Erythroblast (primary cell): ENCODE measurements at places on chromosomes 7 and 10.

GRCh38 chr10:100184426-100184825, 1.4 kb downstream of the ERLIN1 start:
- no peak for DNase-seq

DNA sequence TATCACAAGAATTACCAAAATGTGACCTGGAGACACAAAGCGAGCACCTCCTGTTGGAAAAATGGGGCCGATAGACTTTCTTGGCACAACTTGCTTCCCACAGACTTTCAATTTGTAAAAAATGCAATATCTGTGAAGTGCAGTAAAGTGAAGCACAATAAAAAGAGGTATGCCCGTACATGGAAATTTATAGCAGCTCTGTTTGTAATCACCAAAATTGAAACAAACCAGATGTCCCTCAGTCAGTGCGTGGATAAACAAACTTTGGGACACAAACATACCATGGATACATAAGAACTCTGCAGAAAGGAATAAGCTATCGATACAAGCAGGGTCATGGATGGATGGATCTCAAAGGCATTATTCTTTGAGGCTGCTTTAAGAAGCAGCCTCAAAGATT, 33.6 kb downstream of the ARID5B start:
- no peak for DNase-seq

GRCh38 chr7:127903892-127904669, 127.2 kb downstream of the LRRC4 start:
- DNase-seq = no peak

DNA sequence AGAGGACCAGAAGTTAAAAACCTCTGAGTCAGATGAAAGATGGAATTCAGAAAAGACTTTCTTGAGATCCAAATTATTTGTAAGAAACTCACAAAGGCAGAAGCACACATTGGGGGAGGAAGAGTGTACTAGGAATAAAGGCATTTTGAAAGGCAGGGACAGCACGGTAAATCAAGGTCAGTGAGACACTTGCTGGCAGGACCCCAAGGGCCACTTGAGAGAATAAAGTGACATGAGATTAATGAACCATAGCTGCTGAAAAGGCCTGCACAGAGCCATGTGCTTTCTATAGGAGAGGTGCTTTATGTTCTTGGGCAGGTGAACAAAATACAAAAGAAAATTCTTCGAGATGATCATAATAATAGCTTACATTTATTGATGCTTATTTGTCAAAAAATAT, 929.9 kb upstream of the MBL2 start:
- no peak for DNase-seq

DNA sequence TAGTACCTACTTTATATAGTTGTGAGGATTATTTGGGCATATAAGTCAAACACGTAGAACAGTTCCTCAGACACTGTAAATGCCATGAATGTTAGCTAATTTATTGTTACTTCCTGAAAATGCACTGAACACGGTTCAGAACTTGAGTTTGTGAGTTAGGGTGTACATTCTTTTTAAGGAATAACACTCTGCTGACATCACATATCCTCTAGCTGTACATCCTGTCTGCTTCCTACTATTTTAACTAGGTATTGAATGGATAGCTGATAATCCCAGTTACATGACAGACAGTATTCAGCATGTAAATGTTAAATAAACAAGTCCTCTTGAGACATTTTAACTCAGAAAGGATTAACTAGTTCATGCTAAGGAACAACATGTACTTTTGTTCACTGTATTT, 16.0 kb downstream of the SAMD8 start:
- no peak for DNase-seq

GRCh38 chr10:63068246-63068645, 64.9 kb upstream of the NRBF2 start:
- DNase-seq = no peak

GRCh38 chr7:157662981-157663716, 326.3 kb downstream of the DNAJB6 start:
- DNase-seq = no peak

GRCh38 chr10:113139699-113140098, 189.7 kb downstream of the TCF7L2 start:
- DNase-seq = no peak

- no peak for DNase-seq
Measured at GRCh38 chr7:102045681-102046372, 228.4 kb downstream of the CUX1 start.

- DNase-seq = no peak
Measured at GRCh38 chr10:79579361-79579760, 19.2 kb upstream of the SFTPA2 start.

DNA sequence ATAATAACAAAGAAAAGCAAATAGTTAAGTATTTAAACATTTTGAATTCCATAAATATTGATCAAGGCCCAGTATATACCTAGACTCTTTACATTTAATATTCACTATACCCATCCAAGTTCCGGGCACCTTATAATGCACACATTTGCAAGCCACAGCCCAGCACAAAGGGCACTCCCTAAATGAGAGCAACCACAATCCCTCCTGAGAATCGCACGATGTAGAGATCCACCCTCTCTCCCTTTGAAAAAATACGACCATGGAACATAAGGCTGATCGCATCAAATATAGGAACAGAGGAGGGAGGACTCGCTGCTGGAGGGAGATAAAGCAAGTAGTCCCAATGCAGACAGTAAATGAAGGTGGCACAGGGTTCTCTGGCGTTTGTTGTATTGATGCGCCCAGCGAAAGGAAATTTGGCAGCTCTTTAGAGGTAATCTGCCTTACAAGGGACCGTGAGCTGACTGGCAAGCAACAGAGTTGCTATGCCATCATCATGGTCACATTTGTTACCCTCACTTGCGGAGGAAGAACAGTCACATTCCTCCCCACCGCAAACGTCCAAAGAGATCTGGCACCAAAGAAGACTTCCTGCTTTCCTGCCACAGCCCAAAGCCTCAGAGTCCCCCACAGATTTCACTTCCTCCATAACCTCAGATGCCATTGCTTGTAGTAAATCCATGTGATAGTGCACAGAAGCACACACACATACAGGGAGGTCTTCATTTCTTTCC, 16.1 kb upstream of the TAS2R40 start:
- no peak for DNase-seq

GRCh38 chr7:92557249-92557648, 28.7 kb downstream of the RBM48 start:
- no peak for DNase-seq

GRCh38 chr10:5466451-5467206, 32.7 kb downstream of the CALML5 start:
- DNase-seq = no peak

DNA sequence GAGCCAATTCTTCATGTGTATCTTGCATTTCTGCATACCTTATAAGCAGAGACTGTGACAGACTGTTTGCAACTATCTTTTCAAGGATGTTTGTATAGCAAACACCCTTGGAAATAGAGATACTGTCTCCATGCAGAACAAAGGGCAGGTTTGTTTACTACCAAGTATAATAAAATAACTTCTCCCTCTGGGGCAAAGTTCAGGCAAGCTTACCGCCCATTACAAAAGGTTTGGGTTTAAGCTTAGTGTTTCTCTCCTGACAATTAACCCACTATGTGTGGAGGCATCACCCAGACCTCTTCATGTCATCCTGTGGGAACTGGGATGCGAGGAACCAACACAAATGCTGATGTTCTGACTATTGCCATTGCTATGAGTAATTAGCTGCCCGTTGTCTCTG, 479.1 kb upstream of the ZMIZ1 start:
- no peak for DNase-seq

DNA sequence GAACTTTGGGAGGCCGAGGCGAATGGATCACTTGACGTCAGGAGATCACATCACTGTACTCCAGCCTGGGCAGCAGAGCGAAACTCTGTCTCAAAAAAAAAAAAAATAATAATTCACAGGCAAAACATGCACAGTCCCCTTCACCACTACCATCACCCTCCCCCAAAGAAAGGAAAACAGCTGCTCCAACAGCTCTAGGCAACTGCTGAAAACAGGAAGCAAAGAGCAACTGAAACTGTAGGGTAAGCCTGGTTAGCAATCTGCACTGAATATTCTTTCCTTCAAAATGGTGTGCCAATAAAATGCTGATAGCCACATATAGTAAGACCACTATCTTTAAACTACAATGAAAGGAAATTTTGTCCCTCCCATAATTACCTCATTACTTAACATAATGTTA, 11.8 kb downstream of the NT5C2 start:
- DNase-seq = peak; percentile 14

GRCh38 chr10:31133251-31133791, 101.7 kb upstream of the ZNF438 start:
- DNase-seq = no peak

- DNase-seq = no peak
Measured at GRCh38 chr10:57035310-57035709, 674.3 kb upstream of the ZWINT start.

DNA sequence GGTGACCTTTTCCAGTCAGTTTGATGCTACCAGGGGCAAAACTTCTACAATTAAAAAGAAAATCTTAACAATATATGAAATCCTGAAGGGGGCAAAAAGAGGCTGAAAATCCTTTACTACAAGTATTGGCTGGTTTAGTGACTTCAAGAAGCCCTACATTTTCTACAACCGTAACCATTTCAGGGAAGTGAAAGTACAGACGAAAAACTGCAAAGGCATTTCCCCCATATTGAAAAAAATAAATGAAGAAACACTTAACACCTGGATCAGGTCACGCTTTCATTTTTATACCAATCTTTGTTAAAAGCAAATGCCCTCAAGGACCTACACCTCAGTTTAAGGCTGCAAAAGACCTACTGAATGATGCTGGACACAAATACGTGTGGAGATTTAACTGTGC, 38.6 kb downstream of the IL6 start:
- DNase-seq = no peak

DNA sequence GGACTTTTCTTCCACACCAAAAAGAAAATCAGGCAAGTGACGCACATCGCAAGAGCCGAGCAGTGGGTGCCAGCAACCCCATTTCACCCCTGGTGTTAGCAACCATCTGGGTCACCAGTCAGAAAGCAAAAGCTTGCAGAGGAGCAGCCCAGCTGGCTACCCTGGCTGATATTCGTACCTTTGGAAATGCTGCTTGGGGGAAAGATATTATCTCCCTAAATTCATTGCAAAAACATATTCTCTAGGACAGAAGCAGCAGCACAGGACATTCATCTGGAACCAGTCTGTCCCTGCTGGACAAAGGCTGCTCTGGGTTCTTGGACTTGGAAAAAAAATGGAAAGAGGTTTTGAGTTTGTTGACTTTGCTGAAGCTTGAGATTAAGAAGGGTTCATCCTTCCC, 45.8 kb downstream of the ERLIN1 start:
- DNase-seq = no peak

DNA sequence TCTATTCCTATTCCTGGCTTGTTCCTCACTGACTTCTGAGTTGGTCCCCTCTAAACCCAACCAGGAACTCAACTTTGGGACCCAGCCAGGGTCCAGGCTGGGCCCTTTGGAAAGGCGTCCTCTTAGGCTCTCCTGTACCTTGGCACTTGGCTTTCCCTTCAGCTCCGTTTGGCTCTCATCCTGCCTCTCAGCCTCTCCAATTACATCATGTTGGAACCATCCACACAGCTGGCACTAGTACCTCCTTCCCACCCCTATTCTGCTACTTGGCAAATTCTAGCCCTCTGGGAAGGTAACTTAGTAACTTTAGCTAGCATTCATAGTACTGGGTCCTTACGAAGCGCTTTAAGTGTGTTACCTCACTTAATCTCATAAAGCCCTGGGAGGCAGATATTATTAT, 205.3 kb upstream of the HABP2 start:
- no peak for DNase-seq

DNA sequence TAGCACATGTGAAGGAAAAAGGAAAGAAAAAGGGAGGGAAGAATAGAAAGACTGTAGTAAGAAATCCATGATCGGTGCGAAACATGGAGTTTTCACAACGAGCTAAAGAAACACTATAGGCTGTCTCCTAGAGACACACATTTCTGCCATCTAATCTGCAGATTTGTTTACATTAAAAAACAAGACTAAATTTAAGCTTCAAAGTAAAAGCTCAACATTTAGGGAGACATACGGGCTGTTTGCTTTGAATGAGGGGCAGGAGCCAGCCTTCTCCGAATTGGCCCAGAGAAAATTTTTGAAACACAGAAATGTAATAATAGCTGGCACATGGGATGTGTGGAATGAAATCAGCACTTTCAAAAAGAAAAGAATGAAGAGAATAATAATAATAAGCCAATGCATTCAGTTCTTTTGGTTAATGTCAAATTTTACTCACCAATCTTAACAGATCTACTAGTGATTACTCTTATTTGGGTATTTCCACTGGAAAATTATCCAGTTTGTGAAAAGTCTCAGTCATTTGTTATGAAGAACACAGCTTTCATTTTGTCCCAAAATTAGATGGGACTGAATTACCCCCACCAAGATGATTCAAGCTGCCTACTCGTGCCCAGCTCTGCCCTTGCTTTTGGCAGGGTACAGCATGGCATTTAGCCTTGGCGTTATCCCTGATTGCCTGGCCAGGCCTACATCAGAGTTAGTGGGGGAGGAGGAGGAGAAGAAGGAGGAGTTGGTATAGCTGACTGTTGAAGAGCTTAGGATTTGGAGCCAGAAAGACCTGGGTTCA, 47.1 kb downstream of the MTURN start:
- DNase-seq = no peak

DNA sequence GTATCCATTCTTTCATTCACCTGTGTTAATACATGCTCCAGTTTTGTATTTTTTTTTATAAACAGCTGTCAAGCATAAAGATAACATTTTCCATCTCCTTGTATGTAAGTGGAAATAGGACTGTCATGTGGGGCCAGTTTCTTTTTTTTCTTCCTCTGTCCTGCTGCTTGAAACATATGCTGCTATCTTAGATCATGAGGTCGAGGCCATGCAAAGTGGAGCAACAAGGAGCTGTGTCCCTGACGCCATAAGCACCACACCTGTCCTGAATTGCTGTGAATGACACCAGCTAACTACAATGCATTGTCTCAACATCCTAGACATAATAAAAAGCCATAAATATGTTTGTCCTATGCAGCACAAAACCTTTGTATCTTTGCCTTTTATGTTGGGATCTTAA, 37.7 kb upstream of the SLC26A4 start:
- no peak for DNase-seq

- DNase-seq = no peak
Measured at GRCh38 chr7:77910124-77910523, 111.6 kb downstream of the PHTF2 start.

DNA sequence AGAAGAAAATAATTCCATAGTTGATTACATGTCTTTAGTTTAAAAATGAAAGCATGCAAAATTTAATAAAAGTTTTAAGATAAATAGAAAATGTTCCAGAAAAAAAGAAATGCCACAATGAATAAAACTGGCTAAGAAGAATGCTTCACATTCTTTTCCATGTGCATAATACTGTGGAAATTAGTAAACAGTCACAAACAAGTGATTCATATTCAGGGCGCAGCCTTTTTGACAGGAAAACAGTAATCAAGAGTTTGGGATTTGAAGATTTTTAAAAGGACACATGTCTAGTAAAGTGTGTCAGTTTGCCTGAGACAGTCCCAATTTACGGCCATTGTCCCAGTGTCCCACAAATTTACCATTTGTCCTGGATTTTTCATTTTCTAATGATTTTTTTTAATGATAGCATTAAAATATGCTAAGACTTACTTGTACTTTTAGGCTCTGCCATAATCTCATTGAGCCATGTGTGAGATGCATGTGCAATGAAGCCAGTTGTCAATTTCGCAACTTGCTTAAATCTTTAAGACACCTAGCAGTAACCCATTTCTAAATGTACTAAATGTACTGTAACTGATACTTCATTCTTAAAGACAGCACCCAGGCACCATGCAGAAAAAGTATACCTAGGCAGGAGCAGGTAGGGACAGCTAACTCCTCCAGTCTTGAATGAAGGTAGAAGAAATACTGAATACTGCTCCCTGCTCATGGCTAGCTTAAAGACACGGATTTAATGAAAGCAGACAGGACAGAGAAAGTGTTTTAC, 46.9 kb downstream of the ZNF438 start:
- no peak for DNase-seq

GRCh38 chr7:148223160-148223559, 367.4 kb upstream of the C7orf33 start:
- no peak for DNase-seq
